Activated T-cell treated with anti-CD3 and anti-CD28 coated beads, Interleukin-2, amount 50 U/mL, for 1 hour (primary cell): ENCODE measurements at places on chromosomes 12 and 14.

DNA sequence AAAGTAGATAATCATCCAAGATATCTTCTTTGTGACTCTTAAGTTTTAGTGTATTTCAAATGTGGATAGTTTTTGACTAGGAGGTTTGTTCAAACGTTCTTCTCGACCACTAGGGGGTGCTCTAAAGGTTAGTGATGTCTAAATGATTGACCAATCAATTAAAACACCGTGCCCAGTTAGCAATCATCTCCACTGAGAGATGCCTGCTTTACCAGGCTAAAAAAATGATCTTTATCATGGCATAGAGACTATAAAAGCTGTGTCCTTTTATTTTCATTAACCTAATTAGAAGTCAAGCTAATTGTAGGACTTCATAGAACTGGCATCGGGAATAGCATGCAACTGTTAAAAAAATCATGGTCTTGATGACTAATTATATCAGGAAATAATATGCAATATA, 153.9 kb downstream of the PRKCH start:
- no peak for DNase-seq

DNA sequence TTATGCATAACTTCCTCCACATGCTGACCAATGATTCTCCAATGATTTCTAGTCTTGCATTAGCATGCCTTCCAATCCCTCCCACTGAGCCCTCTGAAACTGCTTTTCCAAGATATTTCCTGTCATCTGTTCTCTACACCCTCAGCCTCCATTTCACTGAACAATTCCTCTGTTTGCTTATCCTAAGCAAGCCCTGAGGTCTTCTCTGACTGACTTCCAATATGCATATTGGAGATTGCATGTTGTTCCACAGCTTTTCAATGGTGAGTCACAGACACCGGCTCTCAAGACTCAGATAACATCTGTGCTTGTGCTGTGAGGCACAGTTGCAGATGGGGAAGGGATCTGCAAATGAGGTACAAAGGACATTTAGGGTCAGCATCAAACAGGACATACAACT, 141.0 kb downstream of the SLC16A7 start:
- DNase-seq = no peak

- no peak for DNase-seq
Observed at GRCh38 chr12:11891754-11892386, 178.9 kb upstream of the BCL2L14 start.

DNA sequence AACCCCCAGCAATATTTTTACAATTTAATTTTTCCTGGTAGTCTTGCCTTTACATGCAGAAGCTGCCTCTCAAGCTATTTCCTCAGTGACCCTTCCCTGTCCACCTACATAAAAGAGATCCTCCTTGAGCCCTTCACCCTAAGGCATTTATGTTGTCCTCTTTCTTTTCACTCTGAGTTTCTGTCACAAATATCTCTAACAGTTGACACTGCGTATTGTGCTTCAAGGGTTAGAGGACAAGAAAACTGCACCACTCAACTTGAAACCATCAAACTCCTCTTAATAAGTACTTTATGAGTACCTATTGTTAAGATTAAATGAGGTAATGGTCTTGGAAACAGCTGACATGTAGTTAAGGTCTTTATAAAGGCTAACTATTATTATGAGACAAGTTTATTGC, 557.7 kb downstream of the TRHDE start:
- no peak for DNase-seq

DNA sequence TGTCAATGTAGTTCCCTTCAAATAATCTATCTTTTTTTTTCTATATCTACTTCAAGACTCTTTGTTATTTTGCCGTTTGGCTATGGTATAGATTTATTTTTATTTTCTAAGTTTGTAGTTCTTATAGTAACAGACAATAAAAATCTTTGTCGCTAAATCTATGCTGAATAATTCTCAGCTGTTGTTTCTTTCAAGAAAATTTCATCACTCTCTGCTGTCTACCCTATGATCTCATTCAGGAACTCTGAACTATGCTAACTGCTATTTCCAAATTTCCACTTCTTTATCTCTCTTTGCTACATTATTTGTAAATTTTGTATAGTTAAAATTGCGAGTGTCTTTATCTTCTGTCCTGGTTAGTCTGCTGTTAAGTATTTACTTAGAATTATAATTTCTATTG, 353.6 kb downstream of the LRFN5 start:
- DNase-seq = no peak

DNA sequence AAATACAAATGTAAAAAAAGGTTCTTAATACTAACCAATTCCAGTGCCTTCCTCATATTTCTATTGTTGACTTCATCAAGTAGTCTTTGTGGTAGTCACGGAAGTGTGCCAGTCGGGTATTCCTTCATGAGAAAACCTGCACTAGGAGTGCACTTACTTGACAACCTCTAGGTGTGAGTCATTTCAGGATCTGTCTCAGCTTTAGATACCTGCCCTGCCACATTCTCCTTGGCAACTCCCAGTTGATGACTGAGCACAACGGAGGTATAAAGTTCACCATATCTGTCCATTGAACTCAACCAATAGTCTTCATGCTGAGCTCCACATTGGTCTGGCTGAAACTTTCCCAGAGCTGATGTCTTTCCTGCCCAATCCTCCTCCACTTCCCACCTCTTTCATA, 215.7 kb downstream of the SYT10 start:
- no peak for DNase-seq

DNA sequence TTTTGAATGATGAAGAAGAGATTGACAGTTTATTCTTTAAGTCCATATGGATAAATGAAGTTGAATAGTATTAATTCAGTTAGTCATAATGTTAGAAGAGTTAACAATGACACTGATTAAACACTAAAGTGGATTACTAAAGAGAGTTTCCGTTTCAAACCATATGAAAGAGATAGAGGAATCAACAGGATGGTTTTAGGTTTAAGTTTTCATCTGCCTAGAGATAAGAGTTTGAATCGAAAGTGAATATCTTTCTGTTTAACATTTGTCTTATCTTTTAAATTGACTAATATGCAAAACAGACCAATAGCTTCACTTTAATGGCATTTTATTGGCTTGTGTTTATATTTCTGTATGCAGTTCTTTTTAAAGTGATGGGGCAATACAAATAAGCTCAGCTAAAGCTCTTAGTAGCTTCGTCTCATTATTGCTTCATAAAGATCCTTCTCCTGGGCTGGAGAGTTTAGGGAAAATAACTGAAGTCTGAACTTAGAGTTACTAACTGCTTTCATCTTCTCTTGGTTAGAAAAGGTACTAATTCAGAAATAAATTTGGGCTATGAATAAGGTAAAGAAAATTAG, 66.0 kb downstream of the MIPOL1 start:
- no peak for DNase-seq

- no peak for DNase-seq
Observed at GRCh38 chr14:102373110-102373509, 10.4 kb downstream of the TECPR2 start.

GRCh38 chr12:130514149-130514551, 176.5 kb downstream of the PIWIL1 start:
- no peak for DNase-seq

- no peak for DNase-seq
Observed at GRCh38 chr14:64434528-64434927, 30.8 kb upstream of the AKAP5 start.

- DNase-seq = no peak
Observed at GRCh38 chr12:87847147-87847546, 182.1 kb downstream of the C12orf50 start.

- no peak for DNase-seq
Observed at GRCh38 chr12:80509781-80510556, 65.9 kb downstream of the PTPRQ start.

DNA sequence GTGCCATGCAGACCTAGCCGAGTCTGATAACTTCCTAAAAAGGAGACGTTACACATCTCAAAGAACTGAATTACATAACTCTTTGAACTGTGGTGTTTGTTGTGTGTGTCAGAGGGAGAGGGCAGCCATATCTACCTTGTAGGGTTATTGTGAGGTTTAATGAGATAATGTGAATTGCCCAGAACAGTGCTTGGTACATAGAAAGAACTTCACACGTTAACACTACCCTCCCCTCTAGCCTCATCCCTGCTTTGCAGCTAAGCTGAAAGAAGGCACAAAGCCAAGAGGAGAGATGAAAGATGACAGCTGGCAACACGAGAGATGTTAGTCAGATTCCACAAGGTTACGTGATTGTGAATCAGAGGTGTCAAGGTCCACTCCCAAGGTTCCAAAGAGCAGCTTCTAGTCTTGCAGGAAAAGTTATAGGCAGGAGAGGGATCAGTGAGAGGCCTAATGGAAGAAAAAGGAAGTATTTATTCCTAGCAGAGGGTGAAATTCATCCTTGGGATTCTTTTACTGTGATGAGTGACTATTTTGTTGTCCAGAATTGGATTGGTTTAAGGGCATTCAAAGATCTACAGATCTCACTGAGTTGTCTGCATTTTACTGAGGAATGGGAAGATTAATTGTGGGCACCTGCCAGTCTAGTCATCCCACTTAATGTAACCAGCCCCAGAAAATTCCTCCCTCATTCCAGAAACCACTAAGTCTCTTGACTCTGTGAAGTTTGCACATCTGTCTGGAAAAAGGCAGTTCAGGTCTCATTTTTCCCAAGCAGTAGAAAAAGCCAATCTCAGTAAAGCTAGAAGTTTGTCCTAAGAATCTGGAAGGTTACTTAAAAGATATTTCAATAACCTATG, 25.9 kb upstream of the WNK1 start:
- DNase-seq = no peak

DNA sequence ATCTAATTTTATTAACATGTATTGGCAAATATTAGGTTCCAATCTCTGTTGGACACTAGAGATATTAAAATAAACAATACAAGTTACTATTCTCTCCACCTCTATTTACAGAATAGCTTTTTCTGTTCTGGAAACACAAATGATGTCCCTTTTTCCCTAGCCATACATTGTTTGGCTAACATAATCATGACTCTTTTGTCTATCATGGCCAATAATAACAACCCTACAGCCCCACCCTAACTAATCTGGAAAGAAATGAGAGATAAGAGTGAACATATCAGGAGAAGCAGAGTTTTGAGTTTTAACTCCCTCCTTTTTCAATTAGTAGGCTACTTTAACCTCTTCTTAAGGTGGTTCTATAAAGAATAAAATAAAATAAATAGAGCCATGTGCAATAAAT, 40.2 kb downstream of the RASSF9 start:
- DNase-seq = no peak

GRCh38 chr12:52353766-52354165, 13.5 kb downstream of the KRT85 start:
- DNase-seq = no peak

- no peak for DNase-seq
Observed at GRCh38 chr12:77575376-77575919, 255.2 kb upstream of the NAV3 start.

GRCh38 chr14:77036484-77037214, 8.1 kb upstream of the IRF2BPL start:
- no peak for DNase-seq

- DNase-seq = no peak
Observed at GRCh38 chr14:72483311-72483710, 410.6 kb downstream of the DPF3 start.

DNA sequence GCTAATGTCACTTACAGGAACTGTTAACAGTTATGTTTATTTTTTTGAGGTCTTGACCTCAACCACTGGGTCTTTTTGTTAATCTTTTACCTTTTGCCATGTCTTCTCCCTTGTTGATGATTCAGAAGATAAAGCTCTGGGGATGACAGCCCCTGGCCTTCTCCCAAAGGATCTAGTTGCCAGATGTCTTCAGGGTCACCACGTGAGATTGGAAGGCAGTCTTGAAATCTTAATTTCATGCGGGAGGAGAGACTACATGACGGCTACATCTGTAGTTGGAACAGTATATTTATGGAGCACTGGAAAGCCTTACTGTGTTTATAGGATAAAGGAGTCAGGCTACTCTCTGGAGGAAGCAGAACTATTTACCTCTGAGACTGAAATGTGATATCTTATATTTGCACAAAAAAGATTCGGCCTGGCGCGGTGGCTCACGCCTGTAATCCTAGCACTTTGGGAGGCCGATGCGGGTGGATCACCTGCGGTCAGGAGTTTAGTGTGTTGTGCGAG, 5.6 kb downstream of the MLEC start:
- no peak for DNase-seq

DNA sequence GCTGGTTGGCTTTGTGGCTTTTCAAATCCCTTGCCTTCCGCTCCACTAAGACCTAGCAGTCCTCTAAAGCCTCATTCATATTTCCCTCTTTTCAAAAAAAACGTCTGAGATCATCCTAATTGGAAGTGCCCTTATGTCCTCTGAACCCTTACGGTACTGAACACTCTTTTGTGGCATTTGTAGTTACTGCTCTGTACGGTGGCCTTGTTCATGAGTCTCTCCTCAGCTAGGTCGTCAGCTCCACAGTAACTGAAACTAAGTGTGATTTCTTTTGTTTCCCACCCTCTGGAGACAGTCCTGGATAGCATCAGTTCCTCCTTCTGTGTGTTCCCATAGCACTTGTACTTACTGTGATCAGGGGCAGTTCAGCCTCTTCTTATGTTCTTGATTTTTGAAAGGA, 49.7 kb downstream of the DAAM1 start:
- no peak for DNase-seq

DNA sequence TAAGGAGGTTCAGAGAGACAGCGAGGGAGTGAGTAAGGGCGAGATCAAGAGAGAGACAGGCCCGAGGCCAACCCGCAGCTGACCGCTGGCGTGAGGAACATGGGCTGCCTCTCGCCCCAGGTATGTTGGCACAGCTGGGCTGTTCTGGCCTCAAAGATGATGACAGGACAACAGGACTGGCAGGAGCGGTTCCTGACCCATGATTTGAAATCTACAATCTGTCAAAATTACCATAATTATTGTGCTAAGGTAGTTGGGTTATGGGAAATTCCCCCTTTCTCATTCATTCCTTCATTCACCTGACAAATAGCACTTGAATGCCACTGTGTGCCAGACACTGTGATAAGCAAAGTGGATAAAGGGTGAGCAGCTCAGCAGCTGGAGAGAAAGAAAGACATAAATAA, 5.1 kb upstream of the ENDOU start:
- no peak for DNase-seq

- DNase-seq = no peak
Observed at GRCh38 chr12:70635755-70636154, 1.5 kb downstream of the PTPRB start.

- DNase-seq = no peak
Observed at GRCh38 chr14:95268350-95268749, 51.4 kb downstream of the CLMN start.

GRCh38 chr12:47082796-47083621, 3.2 kb upstream of the AMIGO2 start:
- DNase-seq = no peak

GRCh38 chr14:66404051-66404545, 82.1 kb upstream of the CCDC196 start:
- no peak for DNase-seq

DNA sequence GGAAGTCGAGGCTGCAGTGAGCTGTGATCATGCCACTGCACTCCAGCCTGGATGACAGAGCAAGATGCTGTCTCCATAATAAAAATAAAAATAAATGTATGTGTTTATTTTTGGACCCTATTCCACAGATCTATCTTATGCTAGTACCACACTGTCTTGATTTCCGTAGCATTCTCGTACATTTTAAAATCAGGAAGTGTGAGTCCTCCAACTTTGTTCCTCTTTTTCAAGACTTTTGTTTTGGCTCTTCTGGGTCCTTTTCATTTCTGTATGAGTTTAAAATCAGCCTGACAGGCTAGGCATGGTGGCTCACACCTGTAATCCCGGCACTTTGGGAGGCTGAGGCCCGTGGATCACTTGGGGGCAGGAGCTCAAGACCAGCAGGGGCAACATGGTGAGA, 25.8 kb downstream of the DAO start:
- no peak for DNase-seq
